ENCODE measurements at places on chromosomes 4 and X.

DNA sequence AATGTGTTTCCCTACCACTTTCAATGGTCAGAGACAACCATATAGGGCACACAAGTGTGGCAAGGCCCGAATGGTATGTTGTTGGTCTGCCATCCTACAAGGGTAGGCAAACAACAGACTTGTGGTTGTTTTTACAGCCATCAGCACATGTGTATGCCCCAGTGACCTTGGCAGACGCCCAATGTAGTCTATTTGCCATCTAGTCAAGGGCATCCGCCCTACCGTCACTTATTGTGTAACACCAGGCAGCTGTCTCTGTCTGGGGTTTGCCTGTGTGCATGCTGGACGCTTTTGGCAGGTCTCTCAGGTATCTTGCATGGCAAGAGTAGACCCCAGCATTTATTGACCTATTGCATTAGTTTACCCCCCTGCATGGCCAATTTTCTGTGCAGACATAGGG, 1145.5 kb upstream of the POU3F4 start:
- DNase-seq = no peak

DNA sequence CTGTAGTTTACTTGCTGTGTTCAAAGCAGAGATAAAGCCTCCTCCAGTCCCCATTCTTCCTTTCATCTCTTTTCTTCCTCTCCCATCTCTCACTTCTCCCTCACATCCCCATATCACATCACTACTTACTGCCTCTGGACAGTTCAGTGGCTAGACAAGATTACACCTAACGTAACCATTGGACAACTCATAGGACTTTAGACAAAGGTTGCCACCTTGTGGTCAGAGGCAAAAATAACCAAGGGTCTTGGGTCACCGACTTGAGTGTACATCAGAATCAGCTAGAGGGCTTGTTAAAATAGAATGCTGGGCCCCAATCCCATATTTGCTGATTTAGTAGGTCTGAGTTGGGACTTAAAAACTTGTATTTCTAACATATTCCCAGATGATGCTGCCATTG, 109.3 kb upstream of the DGKK start:
- DNase-seq = no peak

- DNase-seq = no peak
These were observed 76.3 kb downstream of the PTTG2 start for GRCh38 chr4:38036548-38036947.

- DNase-seq = no peak
These were observed 93.1 kb downstream of the SLC16A2 start for GRCh38 chrX:74514384-74514783.

- no peak for DNase-seq
These were observed 71.2 kb downstream of the SLC10A7 start for GRCh38 chr4:146450524-146450923.

DNA sequence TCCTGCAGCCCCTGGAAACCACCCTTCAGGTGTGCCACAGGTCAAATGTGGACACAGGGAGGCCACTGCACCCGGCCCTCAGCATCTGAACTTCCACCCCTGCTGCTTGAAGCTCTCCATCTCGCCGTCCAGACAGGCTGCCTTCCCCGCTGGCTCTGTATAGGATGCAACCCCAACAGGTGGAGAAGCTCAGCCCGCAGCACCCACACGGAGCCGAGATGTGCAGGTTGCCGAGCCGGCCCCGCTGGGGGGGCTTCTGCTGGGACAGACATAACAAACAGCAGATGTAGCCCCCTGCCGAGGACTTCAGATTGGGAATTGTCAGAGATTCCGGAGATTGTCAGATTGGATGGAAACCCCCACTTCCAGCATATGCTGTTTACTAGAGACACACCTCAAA, 20.5 kb downstream of the TMEM187 start:
- no peak for DNase-seq

GRCh38 chrX:15116900-15117299, 153.0 kb downstream of the ASB9 start:
- no peak for DNase-seq

DNA sequence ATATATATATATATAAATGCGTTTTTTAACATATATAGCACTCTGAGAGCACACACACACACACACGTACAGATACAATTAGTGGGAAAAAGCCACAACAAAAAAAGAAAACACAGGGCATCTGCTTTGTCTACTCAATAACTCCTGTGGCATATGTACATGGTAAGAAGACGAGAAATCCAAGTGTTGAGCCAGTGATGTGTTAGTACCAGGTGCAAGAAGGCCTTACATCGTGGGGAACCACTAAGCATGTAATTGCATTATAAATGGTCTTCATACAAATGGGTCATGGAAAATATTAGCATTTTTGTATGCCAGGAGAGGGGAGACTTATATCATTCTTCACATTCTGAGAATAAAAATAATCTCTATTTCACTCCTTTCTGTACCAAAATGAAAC, 62.7 kb upstream of the FAM47B start:
- no peak for DNase-seq

DNA sequence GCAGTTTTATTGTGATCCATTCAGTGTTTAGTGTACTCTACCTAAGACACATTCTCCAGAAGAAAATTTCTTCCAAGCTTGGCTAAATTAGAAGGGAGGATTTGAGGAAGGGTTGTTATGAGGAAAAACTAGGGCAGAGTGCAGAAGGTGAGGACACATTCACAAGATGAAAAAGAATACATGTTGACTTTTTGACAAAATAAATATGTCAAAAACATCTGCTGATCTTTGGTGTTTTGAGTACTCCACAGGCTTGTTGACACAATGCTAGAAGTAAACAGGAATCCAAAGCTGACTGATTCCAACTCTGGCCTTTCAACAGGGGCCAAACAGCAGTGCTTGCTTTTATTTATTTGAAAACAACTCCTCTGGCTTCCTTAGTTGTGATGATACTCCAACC, 125.8 kb upstream of the SLC7A11 start:
- no peak for DNase-seq

DNA sequence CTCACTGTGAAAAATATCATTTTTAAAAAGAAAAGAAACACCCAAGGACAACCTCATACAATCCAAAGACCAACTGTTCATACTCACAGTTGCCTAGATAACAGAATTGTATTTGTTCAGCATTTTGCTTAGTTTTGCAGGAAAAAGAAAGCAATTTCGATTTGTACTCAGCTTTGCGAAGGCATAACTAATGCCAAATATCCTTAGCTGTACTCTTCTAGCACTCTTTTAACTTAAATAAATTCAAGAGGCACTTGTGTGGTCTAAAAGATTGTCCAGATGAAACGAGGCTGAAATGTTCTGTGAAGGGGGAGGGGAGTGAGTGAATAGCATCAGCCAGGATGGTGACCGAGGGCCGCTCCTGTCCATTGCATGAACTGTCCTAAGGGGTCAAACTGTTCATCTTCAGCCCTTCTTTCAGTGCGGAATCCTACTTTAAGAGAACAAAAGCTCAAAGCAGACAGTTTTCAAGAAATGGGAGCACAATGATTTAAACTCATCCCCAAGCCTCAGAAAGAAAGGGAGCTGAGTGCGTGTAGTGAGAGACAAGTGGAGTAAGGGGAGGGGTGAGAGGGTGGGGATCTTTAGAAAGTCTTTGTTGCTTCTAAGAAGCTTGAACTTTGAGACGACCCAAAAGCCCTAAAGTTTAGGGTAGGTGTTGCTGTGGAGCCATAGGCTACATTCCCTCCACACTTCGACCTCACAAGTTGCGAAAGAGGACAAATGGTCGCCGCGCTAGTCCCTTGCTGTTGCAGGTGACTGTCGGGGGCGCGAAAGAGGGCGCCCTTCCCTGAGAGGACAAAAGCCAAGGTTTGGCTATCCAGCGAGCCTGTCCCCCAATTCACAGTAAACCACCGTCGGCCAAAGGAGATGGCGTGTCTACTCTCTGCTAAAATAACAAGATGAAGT, 4.0 kb upstream of the NEUROG2 start:
- no peak for DNase-seq

DNA sequence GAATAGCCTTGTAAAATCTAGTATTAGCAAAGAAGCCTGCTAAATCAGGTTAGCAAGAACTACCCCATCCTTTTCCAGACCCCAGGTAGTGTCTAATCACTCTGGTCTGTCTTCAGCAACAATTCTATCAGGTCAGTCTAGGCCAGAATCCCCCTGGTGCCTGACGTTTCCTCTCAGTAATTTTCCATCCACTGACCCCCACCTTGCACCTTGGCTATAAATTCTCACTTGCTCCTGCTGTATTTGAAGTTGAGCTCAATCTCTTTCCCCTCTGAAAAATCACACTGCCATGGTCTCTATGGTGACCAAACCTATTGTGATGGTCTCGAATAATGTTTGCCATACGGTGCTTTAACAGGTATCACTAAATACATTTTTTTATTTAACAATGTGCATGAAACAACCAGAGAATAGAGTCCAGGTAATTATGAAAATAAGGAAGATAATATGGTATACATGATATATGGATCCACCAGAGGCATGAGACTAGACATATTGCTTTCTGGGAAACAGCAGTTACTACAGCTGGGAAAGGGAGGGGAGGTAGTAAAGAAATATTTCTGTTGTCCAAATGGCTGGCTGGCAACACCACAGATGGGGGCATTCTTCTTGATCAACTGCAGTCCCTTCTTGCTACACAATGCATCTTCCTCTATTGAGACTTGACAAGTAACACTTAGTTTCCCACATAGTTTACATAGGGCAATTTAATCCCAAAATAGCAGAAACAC, 33.8 kb downstream of the CXCL1 start:
- DNase-seq = no peak

DNA sequence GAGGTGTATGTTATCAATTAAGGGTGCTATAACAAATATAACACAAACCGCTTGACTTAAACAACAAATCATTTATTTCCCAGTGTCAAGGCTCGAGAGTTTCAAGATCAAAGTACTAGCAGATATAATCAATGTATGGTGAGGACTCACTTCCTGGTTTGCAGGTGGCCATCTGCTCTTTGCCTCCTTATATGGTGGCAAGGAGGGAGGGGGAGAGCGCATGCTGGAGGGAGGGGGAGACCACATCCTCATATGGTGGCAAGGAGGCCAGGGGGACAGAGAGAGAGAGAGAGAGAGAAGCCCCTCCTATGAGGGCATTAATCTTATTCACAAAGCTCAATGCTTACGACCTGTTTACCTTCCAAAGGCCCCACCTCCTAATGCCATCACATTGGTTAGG, 372.3 kb upstream of the SPOCK3 start:
- DNase-seq = no peak

DNA sequence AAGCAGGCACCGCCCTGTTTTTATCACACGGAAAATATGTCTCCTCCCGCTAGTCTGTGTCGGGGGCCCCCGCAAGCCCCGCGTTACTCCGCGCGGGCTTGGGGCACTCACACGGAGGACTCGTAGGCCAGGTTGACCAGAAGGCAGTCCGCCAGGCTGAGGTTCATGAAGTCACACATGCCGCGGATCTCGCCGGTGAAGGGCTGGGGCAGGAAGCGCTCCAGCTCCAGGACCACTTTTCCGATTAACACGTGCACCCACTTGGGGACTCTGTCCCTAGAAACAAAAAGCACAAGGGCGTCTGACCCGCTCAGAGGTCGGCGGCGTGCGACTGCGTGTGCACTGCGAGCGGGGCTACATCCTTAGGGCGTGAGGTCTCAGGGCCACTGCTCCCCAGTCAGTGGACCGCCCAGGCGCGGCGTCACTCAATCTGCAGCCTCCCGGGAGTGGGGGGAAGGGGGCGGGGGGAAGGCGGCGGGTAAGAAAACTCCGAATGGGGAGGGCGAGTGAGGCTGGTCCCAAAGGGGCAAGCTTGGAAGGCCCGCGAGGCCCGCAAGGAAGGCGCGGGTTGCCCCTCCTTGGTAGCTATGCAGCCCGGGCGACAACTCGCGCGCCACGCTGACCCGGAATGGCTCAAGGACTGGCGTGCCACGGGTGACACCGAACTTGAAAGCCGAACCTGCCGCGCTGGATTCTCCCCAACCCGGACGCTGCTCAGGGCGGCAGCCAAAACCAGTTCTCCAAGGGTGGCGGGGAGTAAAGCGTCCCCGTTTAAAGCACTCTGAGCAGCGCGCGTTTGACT, 722 bp downstream of the NAAA start:
- no peak for DNase-seq

- no peak for DNase-seq
These were observed 3.3 kb upstream of the MAGEA8 start for GRCh38 chrX:149877636-149878035.

DNA sequence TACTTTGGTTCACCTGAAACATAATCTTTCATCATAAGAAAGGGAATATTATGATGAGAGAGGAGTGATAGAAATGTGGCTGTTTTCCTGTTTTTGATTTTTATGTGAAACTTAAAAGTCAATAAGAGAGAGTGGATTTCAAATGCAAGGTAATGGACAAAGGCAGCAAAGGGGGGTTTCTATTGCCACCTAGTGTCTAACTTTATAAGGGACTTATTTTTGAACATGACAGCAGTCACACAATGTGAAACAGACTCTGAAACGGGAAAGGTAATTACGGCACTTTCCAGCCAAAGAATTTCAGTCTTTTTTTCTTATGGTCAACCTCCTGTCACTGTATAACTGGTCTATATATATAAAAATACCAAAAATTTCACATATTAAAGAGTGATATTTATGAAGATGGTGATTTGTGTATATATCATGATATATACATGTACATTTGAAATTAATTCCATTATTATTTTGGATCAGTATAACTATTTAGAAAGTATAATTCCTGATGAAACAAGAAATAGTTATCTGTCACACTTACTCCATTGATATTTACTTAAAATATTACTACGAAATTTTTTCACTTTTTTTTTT, 127.1 kb downstream of the FBXO8 start:
- no peak for DNase-seq

GRCh38 chrX:17967888-17968287, 106.8 kb upstream of the RAI2 start:
- DNase-seq = no peak

- DNase-seq = no peak
These were observed 6.6 kb downstream of the KIT start for GRCh38 chr4:54664400-54664799.

- no peak for DNase-seq
These were observed 203.5 kb upstream of the RPL34 start for GRCh38 chr4:108416831-108417230.

GRCh38 chr4:138510053-138510452, 267.9 kb upstream of the SLC7A11 start:
- no peak for DNase-seq

GRCh38 chr4:183698909-183699308, 39.8 kb downstream of the TRAPPC11 start:
- no peak for DNase-seq

GRCh38 chr4:69583543-69583942, 55.9 kb downstream of the UGT2A2 start:
- no peak for DNase-seq

DNA sequence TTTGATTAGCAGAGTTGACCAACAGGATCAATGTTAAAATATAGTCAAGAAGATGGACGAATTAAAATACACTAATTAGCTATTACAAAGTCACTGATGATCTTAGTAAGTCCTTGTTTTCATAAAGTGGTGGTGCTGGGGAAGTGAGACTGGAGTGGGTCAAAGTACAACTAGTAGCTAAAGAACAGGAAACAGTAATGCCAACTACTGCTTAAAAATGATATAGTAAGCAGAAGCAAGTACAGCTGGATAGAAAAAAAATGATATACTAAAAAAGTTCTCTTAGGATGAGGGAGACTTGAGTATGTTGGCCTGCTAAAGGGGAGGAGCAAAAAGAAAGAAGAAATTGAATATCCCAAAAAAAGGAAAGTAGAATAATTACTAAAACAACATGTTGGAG, 580.8 kb upstream of the FTHL17 start:
- DNase-seq = no peak

- DNase-seq = no peak
These were observed 351.5 kb upstream of the DDX53 start for GRCh38 chrX:22648281-22648680.

- no peak for DNase-seq
These were observed 600 bp upstream of the HEPH start for GRCh38 chrX:66163447-66163846.

GRCh38 chrX:151791961-151792360, 57.4 kb downstream of the CNGA2 start:
- no peak for DNase-seq

GRCh38 chr4:24640366-24640765, 56.0 kb upstream of the DHX15 start:
- no peak for DNase-seq
